ENCODE measurements at places on chromosomes 7 and 10.

GRCh38 chr7:77822269-77822668, 23.7 kb downstream of the PHTF2 start:
- DNase-seq = no peak

- peak; percentile 94 for DNase-seq
Measured at GRCh38 chr10:62093863-62094291, 174.8 kb downstream of the RTKN2 start.

- DNase-seq = no peak
Measured at GRCh38 chr7:2944739-2945138, 98.9 kb downstream of the CARD11 start.

DNA sequence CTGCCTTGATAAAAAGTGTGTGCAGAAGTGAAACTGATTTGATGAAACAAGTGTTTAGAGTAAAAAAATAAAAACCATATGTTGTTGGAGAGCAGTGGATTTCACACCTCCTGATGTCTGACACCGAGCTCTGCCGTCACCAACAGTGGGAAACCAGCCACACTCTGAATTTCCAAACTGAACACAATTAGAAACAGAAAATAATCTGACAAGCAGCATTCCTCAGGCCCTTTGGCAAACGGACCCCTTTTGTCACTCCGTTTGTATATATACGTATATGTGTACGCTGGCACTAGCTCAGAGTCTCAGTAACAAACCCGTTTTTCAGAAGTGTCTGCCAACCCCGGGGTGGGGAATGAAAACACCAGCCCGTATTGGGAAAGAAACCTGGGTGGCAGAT, 32.4 kb downstream of the TACC2 start:
- peak; percentile 62 for DNase-seq

DNA sequence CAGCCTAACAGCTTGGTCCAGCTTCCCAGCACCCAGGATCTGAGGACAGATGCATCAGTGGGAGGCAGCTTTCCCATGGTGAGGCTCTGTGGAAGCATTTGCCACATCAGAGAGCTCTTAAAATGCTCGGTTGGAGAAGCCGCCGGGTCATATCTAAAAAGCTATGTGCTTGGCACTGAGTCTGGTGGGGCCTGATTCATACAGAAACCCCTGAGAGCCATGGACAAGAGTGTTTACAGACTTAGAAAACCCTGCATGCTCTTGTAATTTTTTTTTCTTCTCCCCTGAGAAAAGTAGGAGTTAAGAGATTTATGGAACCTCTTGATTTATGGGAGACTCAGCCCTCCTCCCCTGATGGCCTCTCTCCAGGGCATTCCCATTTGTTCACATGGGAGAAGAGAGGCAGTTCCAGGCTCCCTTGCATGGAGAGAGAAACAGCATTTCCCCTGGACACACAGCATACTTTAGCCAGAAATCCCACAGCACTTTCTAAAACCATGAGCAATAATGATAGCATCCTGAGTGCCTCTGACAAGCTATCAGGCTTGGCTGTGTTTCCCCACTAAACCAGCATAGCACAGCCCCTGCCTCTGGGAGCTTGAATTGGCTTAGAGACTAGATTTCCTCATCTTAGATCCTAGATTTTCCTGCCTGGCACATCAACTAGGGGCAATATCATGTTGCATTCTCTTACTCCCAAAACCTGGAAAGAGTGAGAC, 322.1 kb upstream of the AUTS2 start:
- DNase-seq = peak; percentile 98
